Cerebellar nuclear complex (tissue), 1 donor: ENCODE measurements at places on chromosomes 11 and 22.

GRCh38 chr11:68165601-68166000 lies 44.4 kb upstream of the CHKA start:
- DNase-seq: no peak

- DNase-seq: no peak
These were observed 27.2 kb downstream of the EIF3M start for GRCh38 chr11:32610797-32611352.

GRCh38 chr11:71342116-71342515 lies 89.7 kb upstream of the SHANK2 start:
- DNase-seq: no peak

DNA sequence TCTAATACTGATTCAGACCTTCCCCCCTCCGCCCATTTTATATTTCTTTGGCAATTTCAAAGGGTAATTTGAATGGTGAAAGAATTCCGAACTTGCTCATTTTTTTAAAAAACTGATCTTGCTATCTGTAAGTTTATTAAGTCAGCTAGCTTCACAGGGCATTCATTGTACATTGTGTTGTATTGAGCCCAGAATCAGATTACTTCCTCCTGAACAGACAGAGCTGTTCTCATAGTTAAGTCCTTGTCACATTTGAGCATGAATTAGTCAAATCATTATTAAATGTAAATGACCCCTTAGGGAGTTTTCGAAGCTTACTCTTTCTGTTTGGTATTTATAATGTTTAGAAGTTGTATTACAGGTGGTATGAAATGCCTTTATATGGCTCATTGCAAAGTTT lies 34.4 kb downstream of the CYP2R1 start:
- DNase-seq: no peak

DNA sequence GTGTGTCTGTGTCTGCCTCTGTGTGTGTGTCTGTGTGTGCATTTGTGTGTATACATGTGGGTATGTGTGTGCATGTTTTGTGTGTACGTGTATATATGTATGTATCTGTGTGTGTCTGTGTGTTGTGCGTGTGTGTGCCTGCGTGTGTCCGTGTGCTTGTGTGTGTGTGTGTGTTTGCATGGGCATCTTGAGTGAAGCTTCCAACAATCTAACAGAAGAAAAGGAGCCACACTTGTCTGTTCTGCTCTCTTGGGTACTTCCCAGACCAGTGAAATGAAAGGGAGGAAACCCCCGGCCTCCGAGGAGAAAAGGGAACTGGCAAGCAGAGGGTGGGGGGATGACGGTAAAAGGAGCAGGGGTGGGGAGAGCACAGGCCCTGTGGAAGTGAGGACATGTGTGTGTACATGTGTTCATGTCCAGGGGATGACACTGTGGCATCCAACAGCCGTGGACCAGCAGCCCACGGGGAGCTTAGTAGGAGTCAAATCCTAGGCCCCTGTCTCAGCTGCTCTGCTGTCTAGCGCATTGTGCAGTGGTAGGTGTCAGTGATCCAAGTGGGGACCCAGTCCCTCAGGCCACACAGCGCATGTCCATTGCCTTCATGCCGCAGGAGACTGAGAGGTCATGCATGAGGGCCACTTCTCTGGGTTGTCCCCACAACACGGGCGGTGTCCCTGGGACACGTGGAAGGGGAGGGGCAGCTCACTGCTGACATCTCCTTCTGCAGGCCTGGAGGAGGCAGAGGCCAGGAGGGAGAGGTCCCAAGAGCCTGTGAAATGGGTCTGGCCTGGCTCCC lies 8.1 kb downstream of the CSF2RB start:
- no peak for DNase-seq

GRCh38 chr11:11871991-11872401 lies 30.2 kb downstream of the USP47 start:
- DNase-seq: no peak

DNA sequence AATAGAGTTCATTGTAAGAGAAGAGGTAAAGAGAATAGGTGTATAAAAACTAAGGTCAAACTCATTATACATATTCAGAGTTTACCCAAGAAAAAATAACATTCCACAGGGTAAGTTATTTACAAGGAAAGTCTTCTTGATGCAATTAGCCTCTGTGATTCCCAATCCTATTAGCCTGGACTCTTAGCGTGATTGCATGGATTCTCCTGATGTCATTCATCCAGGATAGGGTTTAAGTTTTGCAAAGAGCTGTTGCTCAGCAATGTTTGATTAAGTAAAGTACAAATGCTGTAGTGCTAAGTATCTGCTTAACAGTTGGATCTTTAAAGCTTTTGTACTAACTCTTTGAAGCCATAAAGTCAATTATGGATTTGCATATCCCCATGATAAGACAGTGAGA lies 767.8 kb upstream of the LUZP2 start:
- DNase-seq: no peak
